Stimulated activated CD4-positive, alpha-beta T cell treated with anti-CD3 and anti-CD28 coated beads, Interleukin-1b, Interleukin-23, amount 100 ng/mL, for 1 hour (primary cell): ENCODE measurements at places on chromosomes 5 and 9.

- no peak for DNase-seq
These were observed 64.3 kb downstream of the KCNT1 start for GRCh38 chr9:135766251-135766650.

- no peak for DNase-seq
These were observed 26.5 kb downstream of the PPP2R2B start for GRCh38 chr5:146852089-146852488.

DNA sequence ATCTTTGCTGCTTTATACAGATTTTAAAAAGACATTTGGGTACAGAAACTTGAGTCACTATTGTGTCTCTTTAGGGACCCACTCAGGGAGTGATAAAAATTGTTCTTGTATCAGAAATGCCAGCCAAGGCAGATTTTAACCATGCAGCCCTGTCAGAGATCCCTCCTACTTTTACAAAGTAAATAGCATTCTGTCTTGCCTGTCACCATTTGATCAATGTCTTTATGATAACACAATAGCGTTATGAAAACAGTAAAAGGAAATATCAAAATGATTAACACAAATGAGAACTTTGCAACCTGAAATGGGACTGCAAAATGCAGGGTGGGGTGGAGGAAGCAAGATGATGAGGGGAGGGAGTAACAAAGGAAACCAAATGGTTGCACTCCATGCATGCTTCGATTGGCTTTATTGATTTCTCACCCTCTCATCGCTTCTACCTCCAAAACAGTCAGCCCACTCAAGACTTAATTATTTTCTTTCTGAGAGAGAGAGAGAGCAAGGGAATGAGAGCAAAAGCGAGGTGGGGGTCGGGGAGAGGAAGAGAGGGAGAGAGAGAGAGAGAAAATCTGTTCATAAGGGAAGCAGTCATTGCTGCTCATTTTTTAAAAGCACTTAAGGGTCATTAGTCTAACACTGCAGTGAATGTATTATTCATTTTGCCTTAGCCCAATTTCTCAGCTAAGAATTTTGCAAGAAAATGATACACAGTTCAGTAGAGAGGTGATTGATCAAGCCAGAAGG, 576.5 kb downstream of the CSNK1G3 start:
- no peak for DNase-seq

DNA sequence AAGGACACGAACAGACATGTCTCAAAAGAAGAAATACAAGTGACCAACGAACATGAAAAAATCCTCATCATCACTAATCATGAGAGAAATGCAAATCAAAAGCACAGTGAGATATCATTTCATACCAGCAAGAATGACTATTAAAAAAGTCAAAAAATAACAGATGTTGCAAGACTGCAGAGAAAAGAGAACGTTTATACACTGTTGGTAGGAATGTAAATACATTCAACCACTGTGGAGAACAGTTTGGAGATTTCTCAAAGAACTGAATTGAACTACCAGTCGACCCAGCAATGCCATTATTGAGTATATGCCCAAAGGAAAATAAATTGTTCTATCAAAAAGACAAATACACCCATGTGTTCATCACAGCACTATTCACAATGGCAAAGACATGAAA, 45.7 kb downstream of the FXN start:
- DNase-seq: no peak

DNA sequence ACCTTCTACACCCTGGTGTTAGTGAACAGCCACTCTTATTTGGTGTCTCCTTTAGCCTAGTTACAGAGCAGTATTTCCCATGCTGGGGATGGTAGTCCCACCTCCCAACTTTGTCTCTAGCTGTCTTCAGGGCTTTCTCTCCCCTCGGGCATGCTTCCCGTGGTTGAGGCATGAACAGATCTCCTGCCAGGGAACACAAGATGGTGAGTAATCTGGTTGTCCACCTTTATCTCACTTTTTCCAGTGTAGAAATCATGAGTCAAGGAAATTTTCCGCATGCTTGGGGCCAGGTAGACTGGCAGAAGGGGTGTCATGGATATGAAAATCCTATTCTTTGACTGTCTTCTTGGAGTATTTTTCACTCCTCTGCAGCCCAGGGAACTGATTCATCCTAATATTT, 532.9 kb downstream of the ANXA1 start:
- no peak for DNase-seq

DNA sequence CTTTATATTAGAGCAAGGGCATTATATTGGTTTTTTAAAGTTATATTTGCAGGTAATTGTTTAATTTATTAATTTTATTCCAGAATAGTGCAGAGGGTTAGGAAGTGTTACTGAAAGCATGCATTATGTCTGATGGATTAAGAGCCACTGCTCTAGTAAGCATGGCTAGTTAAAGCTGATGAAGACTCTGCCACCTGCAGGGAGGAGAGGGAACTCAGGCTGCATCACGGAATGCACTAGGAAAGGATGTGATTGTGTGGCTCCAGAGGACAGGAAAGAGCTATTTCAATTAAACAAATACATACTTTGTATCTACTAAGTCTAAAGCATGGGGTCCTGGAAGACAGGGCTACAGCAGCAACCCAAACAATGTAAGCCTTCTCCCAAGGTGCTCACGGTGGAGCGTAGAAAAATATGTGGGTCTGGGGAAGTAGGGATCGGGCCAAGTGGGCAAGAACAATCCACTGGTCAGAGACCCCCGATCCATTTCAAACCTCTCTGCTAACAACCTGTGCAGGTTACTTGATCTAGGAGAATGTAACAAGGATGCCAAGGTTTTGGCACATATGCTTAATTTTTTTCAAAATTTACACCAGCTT, 15.3 kb upstream of the GRXCR2 start:
- no peak for DNase-seq

GRCh38 chr5:72347801-72348308, 27.7 kb downstream of the PTCD2 start:
- no peak for DNase-seq

GRCh38 chr5:28254846-28255245, 1216.5 kb upstream of the CDH9 start:
- DNase-seq: no peak

DNA sequence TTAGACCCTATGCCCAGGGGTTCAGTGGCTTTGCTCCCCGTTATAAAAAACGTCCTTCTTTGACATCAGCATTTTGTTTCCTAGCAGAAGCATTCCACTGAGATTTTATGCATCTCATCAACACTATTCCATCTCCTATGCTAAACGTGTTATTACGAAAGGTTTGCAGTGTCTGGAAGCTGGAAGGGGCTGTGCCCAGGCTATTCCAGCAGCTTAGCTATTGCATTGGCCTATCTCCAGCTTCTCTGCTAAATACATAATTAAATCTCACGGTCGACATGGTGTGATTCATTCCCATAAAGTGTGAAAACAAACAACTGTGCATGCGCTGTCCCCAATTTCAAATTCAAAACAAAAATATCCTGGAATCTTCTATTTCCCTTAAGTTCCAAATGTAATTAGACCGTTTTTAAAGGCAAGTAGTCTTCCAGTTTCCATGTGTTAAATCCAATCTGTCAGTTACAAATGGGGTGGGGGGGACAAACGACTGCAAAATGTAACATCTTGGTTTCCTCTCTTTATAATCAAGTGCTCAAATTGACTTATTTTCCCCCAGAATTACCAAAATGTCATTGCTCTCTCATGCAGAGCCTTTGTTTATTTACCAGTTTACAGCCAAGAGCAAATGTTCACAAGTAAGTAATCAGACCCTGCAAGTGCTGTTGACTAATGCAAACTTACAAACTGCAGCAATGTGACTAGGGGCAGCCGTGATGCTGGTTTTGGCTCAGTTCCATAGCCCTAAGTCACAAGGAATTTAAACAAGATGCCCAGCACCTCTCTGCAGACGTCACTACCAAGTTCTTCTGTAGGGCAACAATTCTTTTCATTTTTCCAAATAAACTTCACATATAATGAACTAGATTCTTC, 212.3 kb upstream of the RORB start:
- no peak for DNase-seq

GRCh38 chr9:117034866-117035265, 347.8 kb downstream of the TRIM32 start:
- no peak for DNase-seq

DNA sequence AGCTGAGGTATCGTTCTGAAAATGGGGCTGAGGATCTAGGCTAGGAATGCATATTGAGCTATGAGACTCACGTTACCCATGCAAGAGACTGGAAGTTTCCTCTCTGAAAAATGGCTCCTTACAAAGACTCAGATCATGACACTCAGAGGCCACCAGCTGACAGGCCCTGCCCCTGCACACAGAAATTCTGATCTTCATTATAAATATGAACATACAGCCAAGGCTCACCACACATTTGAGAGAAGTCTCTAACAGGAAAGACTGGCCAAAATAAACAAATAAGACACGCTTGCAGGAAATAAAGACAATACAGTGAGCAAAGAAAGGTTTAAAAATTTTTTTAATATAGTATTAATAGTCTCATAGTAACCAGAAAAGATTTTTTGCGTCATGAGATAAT, 365.9 kb downstream of the NFIB start:
- DNase-seq: no peak

DNA sequence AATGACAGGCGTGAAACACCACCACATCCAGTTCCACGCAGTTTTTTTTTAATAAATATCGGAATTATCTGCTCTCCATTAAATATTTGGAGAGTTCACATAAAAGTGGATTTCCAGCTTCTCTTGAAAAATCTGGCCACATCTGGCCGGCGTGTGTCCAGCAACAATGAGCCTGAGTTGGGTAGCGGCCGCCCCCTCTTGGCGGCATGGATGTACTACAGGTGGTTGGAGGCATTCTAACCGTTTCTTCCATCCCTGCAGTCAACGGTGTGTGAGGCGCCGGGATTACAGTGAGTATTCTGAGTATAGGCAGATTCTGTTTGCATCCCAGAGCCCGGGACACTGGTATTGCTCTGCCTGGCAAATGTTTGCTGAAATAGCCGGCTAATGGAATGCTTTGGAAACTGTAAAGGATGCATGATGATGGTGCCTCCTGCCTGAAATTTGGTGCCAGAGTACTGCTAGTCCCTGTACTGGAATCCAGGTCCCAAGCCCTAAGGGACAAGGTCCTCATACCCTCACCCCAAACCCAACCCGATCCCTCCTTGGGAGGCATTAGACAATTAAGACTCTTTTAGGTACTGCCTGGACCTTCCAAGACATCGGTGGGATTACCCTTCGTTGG, 13.6 kb upstream of the GM2A start:
- DNase-seq: no peak

DNA sequence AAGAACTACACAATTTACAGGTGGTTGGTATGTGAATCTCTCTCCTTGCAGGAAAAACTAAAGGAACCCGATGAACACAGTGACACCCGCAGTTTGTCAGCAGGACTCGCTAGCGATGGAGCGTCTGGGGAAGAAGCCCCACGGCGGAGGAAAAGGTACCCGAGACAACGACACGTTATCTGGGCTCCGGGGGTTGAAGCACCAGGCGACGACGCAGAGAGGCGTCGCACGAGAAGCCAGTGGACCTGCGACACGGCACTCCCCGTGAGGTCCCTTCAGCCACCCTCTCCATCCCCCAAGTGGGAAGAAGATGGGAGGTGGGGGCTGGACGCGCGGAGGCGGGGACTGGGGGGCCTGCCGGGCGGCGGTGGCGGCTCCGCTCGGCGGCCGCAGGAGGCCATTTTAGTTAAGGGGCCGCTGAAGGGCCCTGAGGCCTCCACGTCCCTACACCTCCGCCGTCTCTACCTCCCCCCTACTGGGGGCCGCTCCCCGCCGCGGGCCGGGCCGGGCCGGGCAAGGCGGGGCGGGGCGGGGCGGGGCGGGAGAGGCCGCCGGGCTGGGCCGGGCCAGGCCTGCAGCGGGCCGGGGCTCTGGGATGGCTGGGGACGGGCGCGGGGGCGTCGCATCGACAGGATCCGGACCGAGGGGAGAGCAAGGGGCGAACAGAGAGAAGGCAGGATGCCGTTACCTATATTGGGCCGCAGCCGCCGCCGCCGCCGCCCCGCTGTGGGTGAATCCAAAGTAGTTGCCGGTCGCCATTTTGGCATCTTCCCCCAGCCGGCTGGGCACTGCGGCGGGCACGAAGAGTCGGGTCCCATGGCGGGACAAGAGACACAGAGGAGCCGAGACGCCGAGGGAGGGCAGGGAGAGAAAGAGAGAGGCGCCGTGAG, 754 bp downstream of the ZFR start:
- peak; percentile 3 for DNase-seq

- no peak for DNase-seq
These were observed 45.8 kb upstream of the RGMB start for GRCh38 chr5:98727686-98728085.

DNA sequence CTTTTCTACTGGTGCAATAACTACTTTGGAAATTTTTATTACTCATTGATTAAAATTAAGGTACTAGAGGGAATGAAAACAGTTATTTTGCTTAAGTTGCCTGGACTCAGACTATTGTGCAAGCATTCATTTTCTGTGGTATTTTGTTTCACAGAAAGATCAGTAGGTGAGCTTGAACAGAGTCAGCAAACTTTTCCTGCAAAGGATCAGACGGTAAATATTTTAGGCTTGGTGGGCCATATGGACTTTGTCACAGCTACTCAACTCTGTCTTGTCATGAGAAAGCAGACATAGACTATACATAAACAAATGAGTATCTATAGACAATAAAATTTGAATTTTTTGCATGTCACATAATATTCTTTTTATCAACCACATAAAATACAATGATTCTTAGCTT, 1036.4 kb downstream of the NR2F1-AS1 start:
- DNase-seq: no peak

- DNase-seq: no peak
These were observed 37.5 kb downstream of the CREBRF start for GRCh38 chr5:173093606-173094005.

- DNase-seq: no peak
These were observed 518.9 kb downstream of the PRELID2 start for GRCh38 chr5:145316282-145316681.

DNA sequence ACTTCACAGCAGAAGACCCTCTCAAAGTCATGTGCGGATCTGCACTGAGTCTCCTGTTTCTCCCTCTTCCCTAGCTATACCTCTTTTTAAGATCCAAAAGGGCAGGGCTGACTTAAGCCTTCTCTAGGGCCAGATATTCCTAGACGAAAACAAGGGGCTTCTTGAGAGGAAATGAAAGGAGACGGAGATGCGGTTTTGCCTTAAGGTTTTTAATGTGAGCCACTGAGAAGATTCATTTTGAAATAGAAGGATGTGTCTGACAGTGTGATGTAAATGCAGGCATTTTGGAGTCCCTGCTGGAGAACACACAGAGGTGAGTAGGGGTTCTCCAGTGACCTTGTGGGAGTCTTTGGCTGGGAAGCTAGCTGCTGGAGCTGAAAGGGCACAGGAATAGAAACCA, 15.6 kb upstream of the IL12B start:
- no peak for DNase-seq

- DNase-seq: no peak
These were observed 81.1 kb upstream of the SPRY4 start for GRCh38 chr5:142405814-142406395.

- no peak for DNase-seq
These were observed 8.7 kb downstream of the FAM193B start for GRCh38 chr5:177545487-177546257.

GRCh38 chr9:87751868-87752267, 25.9 kb downstream of the CTSL start:
- DNase-seq: no peak

DNA sequence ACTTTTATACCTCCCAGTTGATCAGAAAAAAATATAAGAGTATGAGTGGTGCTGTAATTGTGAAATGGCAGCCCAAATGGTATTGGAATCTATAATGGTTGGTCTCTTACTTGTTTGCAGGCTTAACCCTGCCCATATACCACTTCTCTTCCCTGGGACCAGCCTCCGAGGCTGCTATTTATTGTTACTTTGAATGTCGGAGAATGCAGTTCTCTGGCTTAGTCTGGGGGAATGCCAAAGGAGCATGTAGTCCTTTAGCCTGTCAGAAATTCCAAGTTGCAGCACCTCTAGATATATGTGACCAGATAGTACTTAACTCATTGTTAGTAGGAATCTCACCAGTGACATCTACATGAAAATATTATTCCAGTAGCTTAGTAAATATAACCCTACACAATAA, 47.5 kb downstream of the SLC44A1 start:
- no peak for DNase-seq
